Transverse colon (tissue), 4 donors: ENCODE measurements at places on chromosomes 3 and 15. TPM values are rescaled to one million over a fixed set of nuclear protein-coding genes. Genes with fewer than 3 reads are reported as not detected.

The AQP9 gene
- total RNA-seq = 0.32 TPM

The SPRED1 gene
- total RNA-seq = 10.9 TPM

The ATP11B gene
- total RNA-seq = 117 TPM

The GABRR3 gene
- not detected for total RNA-seq

The SLC24A5 gene
- not detected for total RNA-seq

The LDHAL6B gene
- total RNA-seq = not detected

The IGDCC3 gene
- total RNA-seq = not detected

The PLXNA1 gene
- 20.8 TPM for total RNA-seq

The ZBTB20 gene
- 47.1 TPM for total RNA-seq

The HTD2 gene
- total RNA-seq = not detected

The SSUH2 gene
- 2.9 TPM for total RNA-seq

The CHST13 gene
- 2.0 TPM for total RNA-seq

The VGLL3 gene
- total RNA-seq = 9.2 TPM

The CHCHD4 gene
- 22.1 TPM for total RNA-seq

The SERP1 gene
- total RNA-seq = 300 TPM

The FGF7 gene
- total RNA-seq = 18.1 TPM

The CHRFAM7A gene
- total RNA-seq = not detected

- no peak for DNase-seq
These were observed 615 bp downstream of the DHX30 start for GRCh38 chr3:47803480-47804025.

DNA sequence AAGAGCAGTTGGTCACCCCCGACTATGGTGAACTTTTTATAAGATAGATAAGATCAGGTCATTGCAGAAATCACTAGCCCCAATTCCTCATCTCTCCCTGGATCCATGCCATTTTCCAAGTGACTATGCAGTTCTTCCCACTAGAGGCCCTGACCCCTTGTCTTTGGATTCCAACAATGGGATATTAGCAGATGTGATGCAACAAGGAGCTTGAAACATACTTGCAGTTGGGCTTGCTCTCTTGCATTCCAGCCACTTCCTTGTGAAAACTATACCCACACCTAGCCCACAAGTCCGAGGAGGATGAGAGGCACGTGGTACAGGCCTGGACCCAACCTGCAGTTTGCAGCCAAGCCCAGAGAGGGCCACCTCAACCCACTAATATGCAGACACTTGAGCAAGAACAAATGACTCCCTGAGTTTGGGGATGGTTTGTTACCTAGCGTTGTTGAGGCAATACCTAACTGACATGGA, 60.6 kb downstream of the SUCLG2 start:
- no peak for DNase-seq

DNA sequence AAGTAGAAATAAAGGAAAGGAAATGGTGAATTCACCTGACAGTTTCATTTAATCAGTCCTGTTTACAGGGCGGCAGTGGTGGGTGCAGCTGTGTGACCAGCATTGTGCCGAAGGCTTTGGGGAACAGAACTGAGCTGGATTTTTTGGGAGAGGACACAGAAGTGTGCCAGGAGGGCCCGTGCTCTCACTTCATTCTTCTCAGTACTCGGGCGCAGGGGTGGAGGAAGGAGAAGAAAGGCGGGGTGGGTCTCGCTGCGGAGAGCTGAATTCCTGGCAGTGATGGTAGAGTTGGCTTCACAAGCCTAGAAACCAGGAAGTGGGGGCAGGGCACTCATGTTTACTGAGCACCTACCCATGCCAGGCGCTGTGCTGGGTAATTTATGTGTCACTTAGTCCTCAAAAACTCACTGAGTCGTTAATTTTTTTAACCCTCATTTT, 64.6 kb downstream of the CRTC3 start:
- DNase-seq = peak; percentile 92

- DNase-seq = no peak
These were observed 56.1 kb upstream of the MCF2L2 start for GRCh38 chr3:183484431-183485075.

DNA sequence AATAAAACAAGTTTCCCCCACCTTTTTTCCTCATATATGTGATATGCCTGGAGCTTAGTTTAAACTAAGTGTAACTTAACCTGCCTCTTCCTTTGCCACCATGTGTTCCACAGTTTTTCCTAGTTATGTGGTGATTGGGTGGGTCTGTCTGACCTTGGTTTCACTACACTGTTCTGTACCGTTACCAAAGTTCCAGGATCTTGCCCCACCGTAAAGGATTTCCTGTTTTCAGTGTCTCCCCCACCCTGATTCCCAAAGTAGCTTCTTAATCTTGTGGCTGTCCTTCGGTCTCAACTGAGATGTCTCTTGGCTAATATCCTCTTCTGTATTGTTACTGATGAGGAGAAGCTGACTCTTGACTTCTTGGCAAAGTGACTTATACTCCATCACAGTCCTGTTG, 6.4 kb upstream of the MGA start:
- no peak for DNase-seq

- no peak for DNase-seq
These were observed 32.1 kb upstream of the ST3GAL6 start for GRCh38 chr3:98730886-98731537.

DNA sequence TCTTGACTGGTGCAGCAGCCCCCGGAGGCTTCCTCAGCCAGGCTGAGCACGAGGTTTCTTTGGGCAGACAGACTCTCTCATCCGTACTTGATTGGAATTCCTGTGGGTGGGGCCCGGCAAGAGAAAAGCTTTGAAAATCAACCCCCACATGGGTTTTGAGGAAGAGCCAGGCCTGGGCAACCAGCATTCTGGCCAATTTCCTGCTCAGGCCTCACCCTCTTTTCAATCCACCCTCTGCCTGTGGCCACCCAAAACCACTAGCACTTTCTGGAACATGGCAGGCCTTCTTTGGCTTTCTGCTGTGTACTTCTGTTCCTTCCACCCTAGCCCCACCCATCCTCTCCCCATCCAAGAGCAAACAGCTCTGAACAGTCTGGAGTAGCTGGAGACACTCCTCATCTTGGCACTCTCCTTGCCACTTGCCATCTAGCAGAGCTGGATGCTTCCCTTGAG, 5.9 kb downstream of the MYO5C start:
- peak; percentile 68 for DNase-seq

DNA sequence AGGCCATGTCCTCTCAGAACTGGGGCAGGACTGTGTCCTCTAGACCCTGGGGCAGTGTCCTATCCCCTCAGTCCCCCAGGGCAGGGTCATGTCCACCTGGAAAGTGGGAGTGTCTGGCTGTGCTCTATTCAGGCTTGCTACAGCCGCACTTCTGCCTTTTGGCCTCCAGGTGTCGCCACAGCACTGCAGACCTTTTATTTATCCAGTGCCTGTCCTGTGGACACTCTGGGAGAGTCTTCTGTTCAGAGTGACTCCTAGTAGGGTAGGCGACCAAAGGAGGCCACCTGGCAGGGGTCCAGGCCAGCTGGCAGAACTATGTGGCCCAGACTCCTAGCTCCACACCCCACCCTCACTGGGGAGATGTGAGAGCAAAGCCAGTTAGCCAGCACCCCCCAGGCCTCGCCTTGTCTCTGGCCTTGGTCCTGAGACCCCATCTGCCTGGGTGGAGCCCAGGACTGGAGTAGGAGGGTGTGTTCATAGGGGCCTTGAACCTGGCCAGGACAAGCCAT, 3.9 kb downstream of the TMIE start:
- DNase-seq = peak; percentile 77

DNA sequence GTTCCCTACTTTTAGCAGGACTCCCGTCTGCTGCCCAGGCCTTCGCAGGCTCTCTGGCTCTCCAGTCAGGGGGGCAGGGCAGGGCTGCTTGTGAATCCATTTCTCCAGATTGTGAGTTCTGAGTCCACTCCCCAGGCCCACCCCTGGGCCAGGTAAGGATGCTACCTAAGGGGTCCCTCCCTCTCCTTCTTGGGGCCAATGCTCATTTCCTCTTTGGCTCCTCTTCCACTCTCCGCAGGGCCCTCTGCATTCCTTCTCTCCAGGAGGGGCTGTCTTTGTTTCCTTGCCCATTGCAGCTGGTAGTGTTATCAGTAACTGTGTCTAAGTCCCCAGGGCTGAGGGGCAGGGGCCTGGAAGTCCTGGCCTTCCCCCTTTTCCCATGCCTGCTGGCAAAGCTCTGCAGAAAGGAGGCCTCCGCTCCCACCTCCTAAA, 13.0 kb upstream of the CACNA2D2 start:
- no peak for DNase-seq

GRCh38 chr15:83164111-83164770, 43.4 kb downstream of the HDGFL3 start:
- no peak for DNase-seq

DNA sequence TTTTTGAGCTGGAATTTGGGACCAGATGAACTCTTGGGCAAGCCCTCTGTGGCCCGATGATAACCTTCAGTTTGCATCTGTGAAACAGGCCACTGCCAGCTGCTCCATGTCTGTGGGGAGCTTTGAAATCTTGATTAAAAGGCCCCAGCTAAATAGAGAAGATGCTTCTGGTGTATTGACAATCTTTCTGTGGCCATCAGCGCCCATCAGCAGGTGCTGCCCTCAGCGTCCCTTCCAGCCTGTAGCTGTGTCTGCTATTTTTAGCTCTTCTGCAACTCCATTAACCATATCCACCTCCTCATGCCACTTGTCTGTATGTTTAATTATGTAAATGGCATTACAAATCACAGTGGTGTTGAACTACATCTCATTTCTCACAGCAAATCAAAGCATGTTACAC, 54.0 kb downstream of the CHCHD6 start:
- no peak for DNase-seq

GRCh38 chr15:77352887-77353286, 67.0 kb downstream of the PEAK1 start:
- no peak for DNase-seq

DNA sequence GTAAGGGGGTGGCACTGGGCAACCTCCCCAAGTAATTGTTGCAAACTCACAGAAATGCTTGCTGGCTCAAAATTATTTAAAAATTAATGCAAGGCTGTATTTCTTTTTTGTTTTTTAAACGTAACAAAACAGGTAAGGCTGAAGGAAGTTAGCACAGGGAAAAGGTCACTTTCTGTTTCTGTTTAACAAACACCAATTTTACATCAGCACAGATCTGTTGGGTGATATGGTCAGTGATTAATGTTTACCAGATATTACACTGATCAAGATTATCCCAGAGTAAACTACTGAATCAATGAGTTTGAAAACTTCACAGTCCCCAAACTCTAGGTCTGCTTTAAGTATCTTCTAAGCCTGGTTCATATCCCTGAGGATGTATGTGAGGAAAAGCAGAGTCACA, 558.0 kb downstream of the FOXP1 start:
- DNase-seq = no peak

GRCh38 chr15:67967871-67968431, 86.2 kb upstream of the PIAS1 start:
- peak; percentile 76 for DNase-seq

DNA sequence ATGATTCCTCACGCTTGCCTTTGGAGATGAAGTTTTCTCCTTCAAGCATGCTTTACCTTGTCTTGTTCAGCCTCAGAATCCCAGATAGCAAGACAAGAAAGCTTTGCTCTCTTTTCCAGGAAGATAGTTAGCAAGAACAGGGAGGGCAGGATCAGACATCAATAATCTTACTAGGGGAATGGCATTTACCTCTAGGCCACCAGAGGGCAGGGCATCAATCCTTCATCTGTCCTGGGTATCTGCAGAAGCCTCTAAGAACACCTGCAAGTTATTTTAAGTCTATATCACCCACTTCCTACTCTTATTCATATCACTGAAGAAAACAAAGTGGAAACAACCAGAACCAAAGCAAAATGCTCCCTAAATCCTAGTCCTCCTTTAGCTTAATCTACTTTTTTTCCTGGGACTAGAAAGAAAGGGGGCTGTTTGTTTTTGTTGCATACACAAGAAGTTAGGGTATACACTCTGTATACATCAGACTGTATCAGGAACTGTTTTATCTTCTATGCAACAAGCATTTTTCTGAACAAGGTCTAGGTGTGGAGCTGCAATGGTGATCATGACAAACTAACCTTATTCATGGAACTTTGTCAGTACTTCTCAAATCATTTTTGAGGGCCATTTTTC, 862.5 kb downstream of the CADM2 start:
- peak; percentile 17 for DNase-seq

DNA sequence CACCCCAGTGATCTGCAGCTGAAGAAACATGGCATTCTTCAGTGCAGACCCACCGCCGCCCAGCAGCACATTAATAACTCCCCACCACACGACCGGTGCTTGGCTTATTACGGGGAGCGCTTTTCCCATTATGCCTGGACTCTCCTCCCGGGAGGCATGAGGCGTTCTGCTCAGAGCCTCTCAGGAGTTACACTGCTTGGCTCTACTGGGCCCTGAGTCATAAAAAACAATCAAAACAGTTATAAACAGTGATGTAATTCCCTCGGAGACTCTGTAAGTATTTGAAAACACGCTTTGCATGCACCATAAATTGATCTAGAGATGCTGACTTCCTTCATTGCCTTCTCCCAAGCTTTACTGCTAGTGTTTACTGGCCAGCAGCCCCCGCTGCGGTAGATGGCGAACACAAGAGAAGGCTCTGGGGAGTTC, 77.1 kb upstream of the SNRPA1 start:
- DNase-seq = peak; percentile 7

DNA sequence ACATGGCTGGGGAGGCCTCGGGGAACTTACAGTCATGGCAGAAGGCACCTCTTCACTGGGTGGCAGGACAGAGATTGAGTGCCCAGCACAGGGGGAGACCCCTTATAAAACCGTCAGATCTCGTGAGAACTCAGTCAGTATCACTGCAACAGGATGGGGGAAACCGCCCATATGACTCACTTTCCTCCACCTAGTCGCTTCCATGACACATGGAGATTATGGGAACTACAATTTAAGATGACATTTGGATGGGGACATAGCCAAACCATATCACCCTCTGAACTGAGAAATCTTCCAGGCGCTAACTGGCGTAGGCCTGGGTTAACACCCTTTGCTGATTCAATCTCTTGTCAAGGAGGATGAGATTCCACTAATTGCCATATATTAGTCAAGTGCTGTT, 392.3 kb downstream of the FEZF2 start:
- DNase-seq = no peak

GRCh38 chr15:31069360-31070000, 32.0 kb downstream of the TRPM1 start:
- DNase-seq = no peak

DNA sequence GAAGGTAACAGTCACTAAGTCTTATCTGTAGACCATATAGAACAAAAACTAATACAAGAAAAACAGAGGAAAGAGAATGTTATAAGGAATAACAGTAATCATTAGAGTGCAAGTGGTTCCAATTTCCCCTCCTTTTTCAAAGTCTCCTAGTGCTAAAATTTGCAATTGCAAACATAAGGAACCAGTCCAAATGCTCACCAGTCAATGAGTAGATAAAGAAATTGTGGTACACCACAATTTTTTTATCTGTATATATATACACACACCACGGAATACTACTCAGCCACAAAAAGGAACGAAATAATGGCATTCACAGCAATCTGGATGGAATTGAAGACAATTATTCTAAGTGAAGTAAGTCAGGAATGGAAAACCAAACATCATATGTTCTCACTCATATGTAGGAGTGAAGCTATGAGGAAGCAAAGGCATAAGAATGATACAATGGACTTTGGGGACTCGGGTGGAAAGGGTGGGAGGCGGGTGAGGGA, 38.9 kb upstream of the RSL24D1 start:
- no peak for DNase-seq

- no peak for DNase-seq
These were observed 271.4 kb upstream of the RORA start for GRCh38 chr15:61500523-61500922.

- DNase-seq = no peak
These were observed 126.6 kb upstream of the ADAMTS9 start for GRCh38 chr3:64814351-64814750.
